ENCODE measurements at places on chromosomes 3 and 15.
A peak's percentile ranks its signal among the peaks of the same experiment; 100 is the strongest.

- no peak for DNase-seq
These were observed 121.0 kb downstream of the GREM1 start for GRCh38 chr15:32838820-32839219.

GRCh38 chr15:58227706-58228543, 89.7 kb downstream of the AQP9 start:
- peak; percentile 7 for DNase-seq

DNA sequence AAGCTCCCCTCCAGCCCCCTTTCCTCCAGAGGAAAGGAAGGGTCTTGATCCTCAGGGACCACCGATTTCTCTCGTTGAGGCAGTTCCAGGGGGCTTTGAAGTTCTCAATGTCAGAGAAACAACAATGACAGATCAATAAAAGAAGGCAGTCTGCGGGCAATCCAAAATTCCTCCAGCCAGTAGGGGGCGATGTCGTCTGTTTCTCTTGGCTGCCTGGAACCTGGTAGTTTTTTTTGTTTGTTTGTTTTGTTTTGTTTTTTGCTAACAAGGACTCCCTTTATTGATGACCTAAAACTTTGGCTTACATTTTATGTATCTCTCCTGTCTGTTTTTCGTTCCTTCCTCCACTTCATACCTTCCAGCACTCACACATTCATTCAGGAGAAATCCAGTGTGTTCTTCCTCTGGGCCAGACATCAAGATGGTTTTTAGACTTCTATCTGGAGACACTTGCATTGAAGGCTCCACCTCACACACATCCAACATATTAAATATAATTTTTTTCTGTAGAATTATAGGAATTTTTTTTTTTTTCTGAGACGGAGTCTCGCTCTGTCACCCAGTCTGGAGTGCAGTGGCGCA, 276.6 kb downstream of the RPLP1 start:
- peak; percentile 66 for DNase-seq

DNA sequence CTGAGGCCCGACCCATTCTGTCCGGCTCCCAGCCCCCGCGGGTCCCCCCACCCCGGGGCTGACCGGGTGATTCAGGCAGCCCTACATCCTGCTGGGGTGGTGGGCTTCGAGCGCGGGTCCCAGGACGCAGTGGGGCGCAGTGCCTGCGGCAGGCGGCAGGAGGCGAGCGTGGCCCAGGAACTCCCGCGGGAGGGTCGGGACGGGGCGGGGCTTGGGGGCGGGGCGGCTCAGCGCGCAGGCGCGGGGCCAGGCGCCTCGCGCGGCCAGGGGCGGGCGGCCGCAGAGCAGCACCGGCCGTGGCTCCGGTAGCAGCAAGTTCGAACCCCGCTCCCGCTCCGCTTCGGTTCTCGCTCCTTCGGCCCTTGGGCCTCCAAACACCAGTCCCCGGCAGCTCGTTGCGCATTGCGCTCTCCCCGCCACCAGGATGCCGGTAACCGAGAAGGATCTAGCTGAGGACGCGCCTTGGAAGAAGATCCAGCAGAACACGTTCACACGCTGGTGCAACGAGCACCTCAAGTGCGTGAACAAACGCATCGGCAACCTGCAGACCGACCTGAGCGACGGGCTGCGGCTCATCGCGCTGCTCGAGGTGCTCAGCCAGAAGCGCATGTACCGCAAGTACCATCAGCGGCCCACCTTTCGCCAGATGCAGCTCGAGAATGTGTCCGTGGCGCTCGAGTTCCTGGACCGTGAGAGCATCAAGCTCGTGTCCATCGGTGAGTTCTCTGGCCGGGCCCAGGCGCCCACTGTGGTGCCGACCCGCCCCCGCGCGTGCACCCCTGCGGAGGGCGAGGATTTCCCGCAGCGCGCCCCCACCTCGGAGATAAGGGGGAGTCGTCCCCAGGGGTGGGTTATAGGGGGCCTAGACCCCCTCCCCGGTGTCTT, at the start of gene FLNB:
TSS of gene FLNB (plus strand) at position 282 of the 885 bp plus-strand sequence. CDS start at position 425, 143 bp downstream.
- DNase-seq = peak; percentile 74

DNA sequence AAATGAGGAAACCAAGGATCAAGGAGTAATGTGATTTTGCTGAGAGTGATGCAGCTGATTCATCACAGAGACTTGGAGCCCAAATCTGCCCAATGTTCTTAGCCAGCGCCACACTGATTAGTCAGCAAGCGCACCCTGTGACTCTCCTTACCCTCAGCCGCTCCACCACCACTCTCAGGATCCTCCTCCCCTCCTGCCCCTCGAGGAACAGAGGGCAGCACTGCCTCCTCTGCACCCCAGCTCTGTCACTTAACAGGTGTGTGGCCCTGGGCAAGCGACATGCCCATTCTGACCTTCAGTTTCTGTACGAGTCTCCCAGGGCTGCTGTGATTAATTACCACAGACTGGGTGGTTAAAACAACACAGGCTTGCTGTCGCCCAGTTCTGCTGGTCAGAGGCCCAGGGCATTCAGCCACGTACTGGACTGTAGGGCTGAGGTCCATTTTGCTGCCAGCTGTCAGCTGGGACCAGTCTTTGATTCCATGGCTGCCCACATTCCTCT, 36.1 kb upstream of the HRH1 start:
- no peak for DNase-seq

DNA sequence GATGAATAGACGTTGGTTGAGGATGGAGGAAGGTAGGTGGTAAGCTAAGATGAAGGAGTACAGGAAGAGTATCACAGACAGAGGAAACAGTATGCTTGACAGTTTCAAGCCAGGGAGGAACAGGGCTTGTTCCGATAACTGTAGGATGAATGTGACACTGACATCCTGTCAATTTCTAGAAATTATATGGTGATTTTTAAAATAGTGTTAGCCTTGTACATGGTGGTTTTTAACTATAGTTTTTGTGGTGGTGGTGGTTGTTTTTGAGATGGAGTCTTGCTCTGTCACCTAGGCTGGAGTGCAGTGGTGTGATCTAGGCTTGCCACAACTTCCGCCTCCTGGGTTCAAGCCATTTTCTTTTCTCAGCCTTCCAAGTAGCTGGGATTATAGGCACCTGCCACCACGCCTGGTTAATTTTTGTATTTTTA, 92.8 kb downstream of the FNDC3B start:
- DNase-seq = no peak

DNA sequence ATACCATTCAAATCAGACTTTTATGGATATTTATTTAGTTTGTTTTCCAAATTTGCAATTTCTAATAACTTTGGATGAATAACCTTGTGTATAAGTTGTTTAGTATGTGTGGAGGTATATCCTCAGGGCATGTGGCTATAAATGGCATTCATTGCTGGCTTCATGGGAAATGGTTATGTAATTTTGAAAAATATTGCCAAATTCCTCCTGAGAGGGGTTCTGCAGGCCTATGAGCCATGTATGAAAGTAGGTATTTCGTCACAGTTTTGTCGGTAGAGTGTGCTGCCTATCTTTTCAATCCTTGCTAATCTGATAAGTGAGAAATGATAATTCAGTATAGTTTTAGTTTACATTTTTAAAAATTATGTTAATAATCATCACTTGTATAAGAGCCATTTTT, 256.4 kb upstream of the ZNF385D start:
- DNase-seq = no peak

DNA sequence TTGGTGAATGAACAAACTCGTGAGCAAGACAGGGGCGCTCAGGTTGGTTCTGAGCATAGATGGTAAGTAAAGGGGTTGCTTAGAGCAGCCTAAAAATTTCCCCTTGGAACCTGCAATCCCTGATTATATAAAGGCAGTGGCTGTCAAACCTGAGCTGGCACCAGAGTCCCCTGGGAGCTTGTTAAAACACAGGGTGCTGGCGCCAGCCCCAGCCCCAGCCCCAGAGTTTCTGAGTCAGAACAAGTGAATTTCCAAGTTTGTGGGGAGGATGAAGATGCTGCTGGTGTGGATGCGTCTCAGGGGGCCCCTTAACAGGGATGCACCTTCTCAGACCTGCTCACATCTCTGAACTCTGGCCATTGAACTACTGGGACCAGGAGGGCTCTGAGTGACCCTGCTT, 48.2 kb downstream of the FEM1B start:
- no peak for DNase-seq

DNA sequence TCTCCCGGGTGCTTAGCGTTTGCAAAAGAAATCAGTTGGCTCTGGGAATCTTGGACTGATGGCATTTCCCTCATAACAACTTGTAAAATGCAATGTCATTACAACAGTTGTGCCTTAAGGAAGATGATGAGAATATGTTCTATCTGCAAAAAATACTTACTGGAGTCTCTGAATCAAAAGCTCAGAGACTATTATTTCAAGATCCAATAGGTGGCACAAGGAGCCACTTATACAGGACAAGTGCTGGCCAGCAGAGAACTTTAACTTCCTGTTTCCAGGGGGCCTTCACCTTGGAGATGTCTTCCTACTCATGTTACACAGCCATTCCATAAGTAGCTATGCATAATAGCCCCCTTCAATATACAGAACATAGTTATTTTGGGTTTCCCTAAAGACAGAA, 8.9 kb upstream of the RPS27L start:
- no peak for DNase-seq

GRCh38 chr3:37953707-37954394, 36.7 kb upstream of the VILL start:
- no peak for DNase-seq

GRCh38 chr3:101193957-101194356, 126.4 kb downstream of the IMPG2 start:
- DNase-seq = no peak

- no peak for DNase-seq
These were observed 27.7 kb downstream of the GRM2 start for GRCh38 chr3:51734572-51734907.

- DNase-seq = no peak
These were observed 71.2 kb upstream of the C3orf80 start for GRCh38 chr3:160154033-160154432.

DNA sequence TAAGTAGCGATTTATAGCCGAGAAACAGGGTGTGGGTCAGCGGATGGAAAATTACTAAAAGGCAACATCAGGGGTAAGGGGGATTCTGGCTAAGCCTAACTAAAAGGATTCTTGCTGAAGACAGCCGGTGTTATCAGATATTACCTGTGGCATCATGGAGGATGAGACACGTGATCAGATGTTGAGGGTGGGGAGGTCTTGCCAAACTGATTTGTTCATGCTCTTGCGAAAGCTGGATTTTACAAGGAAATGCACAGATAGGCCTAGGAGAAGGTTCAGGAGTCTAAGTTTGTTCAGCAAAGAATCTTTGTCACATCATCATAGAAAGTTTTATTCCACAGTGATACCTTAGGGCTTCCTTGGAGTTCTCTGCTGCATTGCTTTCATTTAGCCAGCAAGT, 396.8 kb upstream of the TBL1XR1 start:
- no peak for DNase-seq

GRCh38 chr15:33994005-33994615, 25.8 kb downstream of the CHRM5 start:
- no peak for DNase-seq

GRCh38 chr3:184176377-184177330, 2.0 kb downstream of the AP2M1 start:
- DNase-seq = no peak
